ENCODE measurements at places on chromosomes 12 and 14. TPM values are rescaled to one million over a fixed set of nuclear protein-coding genes. Genes with fewer than 3 reads are reported as not detected.

- DNase-seq = no peak
These were observed 427 bp downstream of the SLC6A12 start for GRCh38 chr12:213527-213932.

DNA sequence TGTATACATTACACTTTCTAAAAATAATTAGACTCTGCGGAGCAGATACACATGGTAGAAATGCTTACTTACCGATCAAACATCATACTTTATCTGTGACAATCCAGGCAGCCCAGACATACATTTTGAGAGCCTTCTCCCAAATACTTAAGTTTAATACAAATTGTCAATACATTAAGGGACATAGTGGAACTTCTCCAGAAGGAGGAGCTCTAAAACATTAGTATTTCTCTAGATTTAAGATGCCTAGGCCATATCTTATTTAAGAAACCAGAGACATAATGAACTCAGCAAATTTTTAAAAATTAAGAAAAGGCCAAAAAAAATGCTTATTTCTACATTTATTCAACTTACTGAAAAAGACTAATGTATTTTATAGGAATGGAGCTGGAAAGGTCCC lies 16.1 kb downstream of the ACSM4 start:
- no peak for DNase-seq

- peak; percentile 51 for DNase-seq
These were observed 159.4 kb downstream of the SPTSSA start for GRCh38 chr14:34302654-34303053.

The STON2 gene
- polyA plus RNA-seq = 9.9 TPM

DNA sequence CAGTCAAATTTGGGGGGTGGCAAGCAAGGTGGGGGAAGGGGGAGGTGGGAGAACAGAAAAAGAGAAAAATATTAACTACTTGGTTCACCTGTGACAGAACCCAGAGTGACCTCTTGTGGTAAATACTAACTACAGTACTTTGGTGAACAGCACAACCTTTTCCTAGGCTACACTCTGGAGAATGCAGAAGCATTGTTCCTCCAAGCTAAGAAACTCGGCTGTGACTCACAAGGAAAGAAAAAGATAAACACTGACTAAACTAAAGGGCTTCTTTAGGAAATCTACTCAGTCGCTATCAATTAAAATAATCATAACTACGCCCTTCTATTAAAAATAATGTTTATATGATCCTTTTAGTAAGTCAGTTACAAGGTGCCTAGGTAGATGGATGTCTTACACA lies 5.4 kb downstream of the KCNH5 start:
- DNase-seq = no peak

The RASAL1 gene
- 0.56 TPM for polyA plus RNA-seq

The PLD4 gene
- polyA plus RNA-seq = 4.1 TPM

DNA sequence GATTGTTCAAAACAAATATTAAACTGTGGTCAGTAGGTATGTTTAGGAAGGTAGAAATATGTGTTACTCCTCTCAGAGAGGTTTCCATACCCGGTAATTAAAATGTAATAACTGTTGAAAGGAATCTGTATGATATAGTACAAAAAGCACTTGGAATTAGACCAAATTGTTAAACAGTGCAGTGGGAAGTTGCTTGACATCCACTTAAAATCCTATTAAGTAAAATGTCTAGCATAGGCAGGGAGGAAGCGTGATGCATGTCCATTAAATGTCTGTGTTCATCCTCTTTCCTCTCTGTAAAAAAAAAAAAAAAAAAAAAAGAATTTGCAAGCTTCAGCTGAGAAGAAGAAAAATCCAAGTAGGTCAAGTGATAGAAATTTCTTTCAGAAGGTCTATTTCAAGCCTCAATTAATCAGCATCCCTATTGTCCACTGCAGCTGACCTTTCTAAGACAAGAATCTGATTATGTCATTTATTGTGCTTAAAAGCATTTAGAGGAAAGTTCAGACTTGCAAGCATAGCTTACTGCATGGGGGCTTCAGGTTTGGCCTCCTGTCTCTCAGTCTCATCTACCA lies 265.6 kb upstream of the RGS6 start:
- no peak for DNase-seq

DNA sequence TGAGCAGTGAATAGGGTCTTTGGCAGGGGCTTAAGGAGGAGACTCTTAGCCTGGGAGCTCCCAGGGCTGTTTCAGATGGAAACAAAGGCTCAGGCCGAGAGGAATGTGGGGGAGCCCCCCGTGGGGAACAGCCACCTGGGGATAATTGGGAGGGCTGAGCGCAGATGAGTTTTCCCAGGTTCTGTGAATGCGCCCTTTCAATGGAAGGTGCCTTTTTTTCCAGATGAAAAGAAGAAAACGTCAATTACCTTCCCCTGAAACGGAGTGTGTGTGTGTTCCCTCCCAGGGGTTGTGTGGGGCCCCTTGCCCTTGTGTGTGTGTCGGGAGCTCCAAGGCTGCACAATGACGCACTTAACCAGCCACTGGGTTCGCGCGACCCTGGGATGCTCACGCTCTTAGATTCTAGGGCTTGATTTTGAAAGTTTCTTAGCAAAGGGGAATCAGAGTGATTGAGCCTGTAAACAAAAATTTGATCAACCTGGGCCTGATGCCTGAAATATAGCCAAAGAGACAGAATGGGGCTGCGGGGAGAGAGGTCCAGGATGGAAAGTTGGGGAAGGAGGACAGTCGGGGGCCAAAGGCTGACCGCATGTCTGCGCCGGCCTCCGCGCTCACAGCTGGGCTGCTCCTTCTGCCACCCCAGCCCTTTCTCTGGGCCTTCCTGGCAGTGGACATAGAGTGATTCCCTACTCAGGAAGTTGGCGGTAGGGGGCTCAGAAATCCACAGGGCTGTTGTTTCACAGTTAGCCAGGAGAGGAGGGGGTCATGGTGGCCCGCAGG lies 14.6 kb downstream of the MEG3 start:
- DNase-seq = no peak

DNA sequence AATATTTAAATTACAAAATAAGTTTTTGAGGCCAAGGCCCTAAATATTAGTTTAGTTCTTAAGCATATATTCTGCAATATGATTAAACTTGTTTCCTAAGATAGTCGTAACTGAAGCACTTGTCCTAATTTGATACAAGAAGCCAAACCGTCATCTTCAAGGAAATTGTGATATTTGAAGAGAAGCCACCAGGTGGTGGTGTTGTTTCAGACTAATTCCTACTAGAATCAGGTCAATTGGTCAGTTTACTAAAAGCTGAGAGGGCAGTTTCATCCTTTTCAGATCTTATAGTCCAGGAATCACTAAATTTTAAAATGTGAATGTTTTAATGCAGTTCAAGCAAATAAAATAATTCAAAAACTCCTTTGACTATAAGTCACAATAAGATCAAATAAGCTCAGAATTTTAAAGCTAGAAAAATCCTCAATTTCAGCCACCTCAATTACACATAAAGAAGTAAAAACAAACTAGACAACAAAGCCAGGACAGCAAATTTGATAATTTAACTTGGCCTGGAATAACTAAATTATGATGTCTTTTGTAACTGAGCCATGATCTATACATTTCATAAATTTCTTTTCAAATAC lies 7.1 kb upstream of the ARL1 start:
- DNase-seq = peak; percentile 51

DNA sequence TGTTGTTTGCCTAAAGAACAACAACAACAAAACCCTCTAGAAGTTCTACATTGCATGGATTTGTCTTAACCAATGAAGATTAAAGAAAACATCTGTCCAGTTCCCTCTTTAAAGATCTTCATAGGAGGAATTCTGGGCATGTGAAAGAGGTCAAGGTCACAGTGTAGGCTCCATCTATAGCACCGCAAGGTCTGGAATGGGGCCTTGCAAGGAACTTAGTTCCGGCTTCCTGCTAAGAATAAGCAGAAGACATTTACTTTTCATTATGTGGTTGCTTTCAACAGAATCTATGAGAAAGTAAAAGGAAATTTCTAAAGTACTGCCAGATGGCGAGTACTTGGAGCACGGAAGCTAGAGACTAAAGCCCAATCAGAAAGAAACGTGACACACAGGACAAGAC lies 57.2 kb upstream of the GNPNAT1 start:
- no peak for DNase-seq

DNA sequence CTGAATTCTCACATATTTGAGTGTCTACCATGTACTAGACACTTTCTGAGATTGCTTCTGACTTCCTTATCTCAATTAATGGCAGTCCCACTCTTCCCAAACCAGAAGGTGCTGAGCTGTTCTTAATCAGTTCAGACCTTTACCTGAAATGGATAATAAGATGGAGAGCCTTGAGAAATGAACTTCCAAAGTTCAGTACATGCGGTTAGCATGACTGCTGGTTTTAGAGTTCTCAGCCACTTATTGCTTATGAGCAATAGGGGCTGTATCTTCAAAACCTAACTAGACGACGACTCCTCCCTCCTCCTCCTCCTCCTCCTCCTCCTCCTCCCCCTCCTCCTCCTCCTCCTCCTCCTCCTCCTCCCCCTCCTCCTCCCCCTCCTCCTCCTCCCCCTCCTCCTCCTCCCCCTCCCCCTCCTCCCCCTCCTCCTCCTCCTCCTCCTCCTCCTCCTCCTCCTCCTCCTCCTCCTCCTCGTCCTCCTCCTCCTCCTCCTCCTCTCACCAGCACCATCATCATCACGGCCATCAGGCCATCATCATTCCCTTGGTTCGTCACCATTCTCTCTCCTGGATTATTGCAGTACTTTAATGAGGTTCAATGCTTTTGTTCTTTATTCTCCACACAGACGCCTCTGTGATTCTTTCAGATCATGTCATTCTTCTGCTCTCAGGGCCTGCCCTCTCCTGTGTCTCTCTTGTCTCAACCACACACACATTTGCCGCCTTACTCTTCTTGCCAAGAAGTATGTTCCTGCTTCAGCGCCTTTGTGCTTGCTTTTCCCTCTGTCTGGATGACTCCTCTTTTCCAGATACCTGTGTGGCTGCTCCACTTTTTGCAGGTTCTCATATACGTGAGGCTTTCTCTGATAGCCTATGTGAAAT lies 2.7 kb downstream of the PCNX1 start:
- DNase-seq = no peak

GRCh38 chr12:131851741-131852550 lies 23.8 kb downstream of the MMP17 start:
- no peak for DNase-seq

DNA sequence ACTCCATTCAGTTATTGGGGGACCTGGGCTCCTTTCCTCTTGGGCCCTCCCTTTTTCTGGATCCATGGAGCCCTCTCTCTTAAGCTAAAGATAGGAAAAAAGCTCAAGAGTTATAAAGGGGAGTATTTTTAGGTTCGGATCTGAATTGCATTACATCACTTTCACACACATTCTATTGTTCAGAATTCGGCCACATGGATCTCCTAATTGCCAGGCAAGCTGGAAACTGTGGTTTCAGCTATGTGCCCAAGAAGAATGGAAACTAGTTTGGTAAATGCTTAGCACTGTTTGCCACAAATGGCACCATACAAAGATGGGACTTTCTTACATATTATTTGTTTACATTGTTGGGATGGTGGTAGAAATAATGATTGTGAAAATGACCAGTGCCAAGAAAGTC lies 145.6 kb downstream of the LRIG3 start:
- DNase-seq = no peak

- no peak for DNase-seq
These were observed 58.1 kb upstream of the KITLG start for GRCh38 chr12:88638388-88638787.

GRCh38 chr12:119683413-119683812 lies 15.5 kb downstream of the PRKAB1 start:
- no peak for DNase-seq

The P2RX2 gene
- 5.3 TPM for polyA plus RNA-seq

DNA sequence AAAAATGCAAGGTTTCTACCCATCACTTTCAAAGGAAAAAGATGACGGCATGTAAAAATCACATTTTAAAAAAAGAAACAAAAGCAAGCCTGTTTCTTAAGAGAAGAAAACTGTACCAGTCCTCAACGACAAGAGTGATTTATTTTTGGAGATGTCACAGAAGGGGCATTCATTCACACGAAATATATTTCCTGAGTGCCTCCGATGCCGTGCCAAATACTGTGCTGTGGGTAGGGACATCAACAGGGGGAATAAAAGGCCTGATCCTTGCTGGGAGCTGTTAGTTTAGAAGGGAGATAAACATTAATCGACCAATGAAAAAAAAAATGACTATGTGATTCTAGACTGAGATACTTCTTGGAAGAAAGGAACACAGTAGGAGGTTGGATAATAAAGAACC lies 297.5 kb upstream of the SOX5 start:
- DNase-seq = no peak

- no peak for DNase-seq
These were observed 6.9 kb upstream of the CISTR start for GRCh38 chr12:53758730-53759103.

DNA sequence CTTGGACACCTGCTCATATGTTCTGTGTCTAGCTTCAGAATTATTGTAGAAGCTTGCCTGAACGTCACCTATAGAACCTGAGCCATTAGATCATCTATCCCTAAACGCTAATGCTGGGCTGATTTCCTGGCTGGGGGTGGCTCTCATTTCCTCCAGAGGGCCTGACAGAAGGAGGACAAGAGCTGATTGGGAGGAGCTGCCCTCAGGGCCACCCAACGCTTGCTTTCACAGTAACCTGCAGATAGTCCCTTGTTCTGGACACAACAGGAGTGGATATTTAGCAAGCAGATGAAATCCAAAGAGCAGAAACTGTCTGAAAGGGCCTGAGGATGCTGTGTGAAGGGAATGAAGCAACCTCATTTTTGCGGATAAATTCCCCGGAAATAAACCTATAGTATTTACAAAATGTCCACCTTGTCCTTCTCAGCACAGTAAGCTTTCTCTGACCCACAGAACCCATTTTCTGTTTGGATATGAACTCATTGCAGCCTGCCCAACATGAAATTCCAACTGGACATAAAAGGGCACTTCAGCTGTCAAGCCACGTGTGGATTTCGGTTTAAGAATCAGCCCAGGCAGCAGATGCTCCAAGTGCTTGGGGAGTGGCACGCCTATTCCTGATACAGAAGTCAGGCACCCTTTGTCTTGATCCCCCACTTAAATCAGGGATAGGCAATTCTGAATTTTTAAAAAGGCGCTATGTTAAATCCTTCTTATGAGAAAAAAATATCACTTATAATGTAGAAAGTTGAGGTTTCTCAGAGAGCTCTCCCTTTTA lies 32.8 kb upstream of the TUBA1C start:
- DNase-seq = no peak

GRCh38 chr14:31968107-31968810 lies 108.8 kb upstream of the ARHGAP5 start:
- DNase-seq = no peak

GRCh38 chr12:11162502-11162901 lies 8.5 kb upstream of the SMIM10L1 start:
- DNase-seq = no peak

- no peak for DNase-seq
These were observed 41.2 kb downstream of the DGLUCY start for GRCh38 chr14:91154851-91155625.

All from right lung (tissue), 10 donors.